ENCODE measurements at places on chromosomes 11 and 22. TPM values are rescaled to one million over a fixed set of nuclear protein-coding genes. Genes with fewer than 3 reads are reported as not detected.
A peak's percentile ranks its signal among the peaks of the same experiment; 100 is the strongest.

Gene TIMM8B
- total RNA-seq, result 54.6 TPM

Gene BARX2
- total RNA-seq, result not detected

Gene KCNQ1OT1
- total RNA-seq, result 1.5 TPM

Gene SYNGR1
- total RNA-seq, result 1.0 TPM

Gene ENTHD1
- not detected for total RNA-seq

Gene SORL1
- total RNA-seq, result 0.05 TPM

- DNase-seq, result no peak
These were observed 14.4 kb downstream of the RTN4RL2 start for GRCh38 chr11:57474803-57475115.

DNA sequence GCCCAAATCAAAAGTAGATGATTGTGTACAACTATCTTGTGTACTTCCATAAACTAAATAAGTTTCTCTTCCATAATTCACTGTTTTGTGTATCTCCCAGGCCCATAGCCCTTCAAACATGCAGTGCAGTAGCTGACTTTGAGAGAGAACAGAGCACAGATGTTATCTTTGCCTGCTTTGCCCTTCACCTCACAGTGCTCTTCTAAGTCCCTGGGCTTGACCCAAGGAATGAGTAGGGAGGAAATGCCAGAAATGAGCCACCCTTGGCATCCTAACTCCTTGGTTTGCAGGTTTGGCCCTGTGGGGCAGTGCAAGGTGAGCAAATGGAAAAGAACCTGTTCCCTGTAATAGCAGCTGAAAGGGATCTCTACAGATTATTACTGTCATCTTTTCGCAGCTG lies 79.2 kb downstream of the STIM1 start:
- DNase-seq, result no peak

GRCh38 chr11:86693518-86693917 lies 21.1 kb upstream of the ME3 start:
- DNase-seq, result no peak

DNA sequence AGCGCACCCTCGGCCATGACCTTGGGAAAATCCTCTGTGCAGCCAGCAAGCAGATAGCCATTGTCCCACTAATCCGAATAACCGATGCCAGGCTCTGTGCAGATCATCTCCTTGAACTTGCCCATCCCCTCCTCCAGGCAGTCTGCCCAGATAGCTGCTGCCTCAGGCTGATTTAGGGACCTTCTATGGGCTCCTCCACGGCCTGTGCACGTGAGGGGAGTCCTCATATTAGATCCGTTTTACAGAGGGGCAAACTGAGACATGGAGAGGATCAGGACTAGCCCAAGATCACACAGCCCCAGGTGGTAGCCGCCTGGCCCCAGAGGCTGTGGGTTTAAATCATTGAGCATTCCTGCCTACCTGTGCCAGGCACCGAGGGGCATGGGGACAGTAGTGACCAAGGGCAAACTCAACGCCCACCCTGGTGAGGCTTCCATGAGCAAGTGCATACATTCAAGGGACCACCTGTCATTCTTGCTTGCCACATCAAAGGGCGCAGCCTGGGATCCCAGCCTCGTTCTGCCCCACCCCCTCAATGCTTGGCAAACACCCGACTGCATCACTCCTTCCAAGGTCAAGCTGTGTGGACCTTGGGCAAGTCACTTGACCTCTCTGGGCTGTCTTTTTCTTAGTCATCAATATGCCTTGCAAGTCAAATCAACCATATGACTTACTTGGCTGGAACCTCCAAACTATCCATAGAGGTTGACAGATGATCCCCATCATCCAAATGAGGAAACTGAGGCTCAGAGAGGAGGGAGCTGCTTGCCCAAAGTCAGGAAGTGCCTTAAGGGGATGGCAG lies 131.6 kb downstream of the MN1 start:
- DNase-seq, result no peak

GRCh38 chr11:125348141-125348651 lies 147.9 kb downstream of the FEZ1 start:
- DNase-seq, result no peak

GRCh38 chr11:69953356-69953755 lies 124.8 kb upstream of the ANO1 start:
- no peak for DNase-seq

GRCh38 chr11:114135737-114136151 lies 76.2 kb downstream of the ZBTB16 start:
- DNase-seq, result peak; percentile 46

All from dermis blood vessel endothelial cell (primary cell).